ENCODE measurements at places on chromosomes 1 and 21.

GRCh38 chr1:12170263-12170671 lies 3.5 kb downstream of the TNFRSF1B start:
- no peak for DNase-seq

- no peak for DNase-seq
These were observed 29.4 kb upstream of the SSX2IP start for GRCh38 chr1:84719543-84720217.

GRCh38 chr1:227735539-227736285 lies 477 bp downstream of the SNAP47 start:
- DNase-seq, result no peak

- no peak for DNase-seq
These were observed 34.5 kb downstream of the EPHA10 start for GRCh38 chr1:37730376-37730775.

- DNase-seq, result no peak
These were observed 14.3 kb downstream of the NADK start for GRCh38 chr1:1763657-1764621.

- DNase-seq, result no peak
These were observed 63.0 kb downstream of the ALPL start for GRCh38 chr1:21572221-21572620.

GRCh38 chr1:30514137-30514654 lies 209.2 kb downstream of the MATN1 start:
- DNase-seq, result no peak

- no peak for DNase-seq
These were observed 174.2 kb downstream of the CAMTA1 start for GRCh38 chr1:6959491-6959890.

DNA sequence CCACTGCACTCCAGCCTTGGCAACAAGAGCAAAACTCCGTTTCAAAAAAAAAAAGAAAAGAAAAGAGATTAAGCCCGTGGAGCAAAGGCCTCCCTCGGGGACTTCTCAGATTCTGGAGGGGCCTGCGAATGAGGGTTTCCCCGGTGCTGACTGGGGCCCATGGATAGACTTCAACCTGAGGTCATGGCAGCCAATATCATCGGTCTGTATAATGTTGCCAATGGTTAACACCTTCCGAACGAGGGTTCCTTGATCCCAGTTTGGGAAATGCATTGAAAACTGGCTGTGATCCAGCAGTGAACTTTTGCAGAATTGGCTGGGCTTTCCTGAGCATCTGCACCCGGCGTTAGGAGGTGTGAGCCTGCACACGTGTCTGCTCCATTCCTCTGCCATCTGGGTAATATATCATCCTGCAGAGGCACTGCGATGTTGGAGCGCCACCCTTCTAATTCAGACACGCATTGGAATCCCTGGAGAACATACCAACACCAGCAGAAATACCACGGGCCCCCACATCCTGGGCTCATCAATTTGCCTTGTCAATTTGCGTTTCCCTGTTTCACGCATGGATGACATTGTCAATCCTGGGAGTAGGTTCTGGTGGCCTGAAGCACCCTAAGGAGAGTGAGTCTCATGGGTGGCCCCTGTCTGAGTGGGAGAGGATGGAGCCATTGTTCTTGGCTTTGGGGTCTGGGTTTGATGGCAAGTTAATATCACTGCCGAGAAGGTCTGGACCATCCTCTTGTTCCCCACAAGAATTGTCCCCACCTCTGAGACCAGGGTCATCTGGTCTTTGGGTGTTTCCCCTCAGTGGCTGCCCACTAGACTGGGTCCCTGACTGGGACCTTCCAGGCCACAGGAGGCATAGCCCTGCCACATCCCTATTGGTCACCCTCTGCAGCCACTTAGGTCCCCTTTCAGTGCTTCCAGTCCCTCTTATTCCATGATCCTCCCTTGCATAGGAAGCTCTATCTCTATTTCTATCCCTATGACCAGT lies 441.0 kb downstream of the PTPRU start:
- no peak for DNase-seq

GRCh38 chr21:34107606-34108005 lies 34.2 kb downstream of the MRPS6 start:
- no peak for DNase-seq

All from cerebellar nuclear complex (tissue), 1 donor.